ENCODE measurements at places on chromosomes 12 and 14.

GRCh38 chr14:65079201-65079600 lies 23.1 kb downstream of the MAX start:
- DNase-seq: no peak

GRCh38 chr12:12180575-12180974 lies 86.3 kb downstream of the LRP6 start:
- DNase-seq: no peak

GRCh38 chr12:78891646-78892353 lies 27.2 kb downstream of the SYT1 start:
- DNase-seq: no peak

GRCh38 chr12:27549236-27549800 lies 25.3 kb downstream of the PPFIBP1 start:
- no peak for DNase-seq

- DNase-seq: peak; percentile 48
Measured at GRCh38 chr12:54419088-54419887, at the start of gene ITGA5. Gene ITGA5 (minus strand): TSS chr12:54419266. CDS start chr12:54419198, 68 bp downstream.

GRCh38 chr12:114671443-114672411 lies 12.2 kb downstream of the TBX3 start:
- DNase-seq: no peak

DNA sequence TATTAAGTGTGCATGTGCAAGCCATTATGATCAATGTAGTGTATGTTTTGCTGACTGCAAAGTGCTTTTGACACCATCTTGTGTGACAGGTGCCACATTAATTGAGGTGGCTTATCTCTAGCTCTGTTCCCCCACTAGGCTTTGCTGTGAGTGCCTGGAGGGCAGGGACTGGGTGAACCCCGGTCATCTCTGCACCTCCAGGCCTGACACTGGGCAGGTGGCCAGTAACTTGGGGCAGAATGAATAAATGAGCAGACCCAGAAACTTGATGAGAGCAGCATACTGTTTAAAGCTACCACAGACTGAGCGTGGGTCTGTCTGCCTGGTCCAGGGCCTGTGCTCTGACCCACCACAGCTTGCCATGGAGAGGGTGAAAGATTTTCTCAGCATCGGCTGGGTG lies 151.6 kb downstream of the CALM1 start:
- DNase-seq: no peak

GRCh38 chr12:12425001-12425400 lies 68.1 kb downstream of the BORCS5 start:
- DNase-seq: no peak

- DNase-seq: no peak
Measured at GRCh38 chr12:116808113-116809105, 70.3 kb downstream of the RNFT2 start.

GRCh38 chr14:79734656-79735055 lies 476.6 kb downstream of the DIO2 start:
- no peak for DNase-seq
